Posterior cingulate gyrus (tissue), 11 donors: ENCODE measurements at places on chromosomes 7 and 10.
A peak's percentile ranks its signal among the peaks of the same experiment; 100 is the strongest.

GRCh38 chr10:14873090-14873760, 5.4 kb upstream of the SUV39H2 start:
- DNase-seq = no peak

DNA sequence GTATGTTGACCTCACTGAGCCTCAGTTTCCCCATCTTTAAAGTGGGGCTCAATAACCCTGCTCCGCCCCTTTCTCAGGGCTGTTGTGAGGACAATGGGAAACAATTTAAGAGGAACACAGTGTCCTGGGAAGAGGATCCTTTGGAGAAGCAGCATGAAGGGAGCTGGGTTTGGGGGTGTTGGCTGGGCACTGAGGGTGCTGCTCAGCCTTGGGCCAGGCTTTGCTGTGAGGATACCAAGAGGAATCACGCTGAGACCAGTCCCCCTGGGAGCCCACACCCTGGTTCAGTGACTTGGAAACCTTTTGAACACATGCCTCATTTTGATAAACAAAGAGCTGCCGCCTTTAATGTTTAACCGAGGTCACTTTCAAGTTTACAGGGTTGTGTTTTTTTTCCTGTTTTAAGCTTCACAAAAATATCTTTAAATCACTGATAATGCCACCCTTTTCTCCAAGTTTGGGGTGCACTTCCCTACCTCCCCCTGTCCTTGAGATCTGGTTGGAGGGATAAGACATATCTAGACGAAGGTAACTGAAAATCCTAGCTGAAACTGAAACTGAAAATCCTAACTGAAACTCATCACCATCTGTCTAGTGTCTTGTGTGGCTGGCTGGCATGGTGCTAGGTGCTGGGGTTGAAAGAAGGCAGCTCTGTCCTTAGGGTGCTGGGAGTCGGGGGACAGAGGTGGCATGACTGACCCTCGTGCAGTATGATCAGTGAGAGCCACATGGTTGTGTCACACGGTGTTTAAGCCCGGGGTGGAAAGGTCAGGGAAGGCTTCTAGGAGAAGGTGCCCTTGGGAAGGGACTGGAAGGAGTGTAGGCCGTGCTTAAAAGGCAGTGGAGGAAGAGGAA, 27.7 kb downstream of the ZNF775 start:
- DNase-seq = no peak

- DNase-seq = no peak
These were observed 29.9 kb downstream of the ADRB1 start for GRCh38 chr10:114073395-114074186.

DNA sequence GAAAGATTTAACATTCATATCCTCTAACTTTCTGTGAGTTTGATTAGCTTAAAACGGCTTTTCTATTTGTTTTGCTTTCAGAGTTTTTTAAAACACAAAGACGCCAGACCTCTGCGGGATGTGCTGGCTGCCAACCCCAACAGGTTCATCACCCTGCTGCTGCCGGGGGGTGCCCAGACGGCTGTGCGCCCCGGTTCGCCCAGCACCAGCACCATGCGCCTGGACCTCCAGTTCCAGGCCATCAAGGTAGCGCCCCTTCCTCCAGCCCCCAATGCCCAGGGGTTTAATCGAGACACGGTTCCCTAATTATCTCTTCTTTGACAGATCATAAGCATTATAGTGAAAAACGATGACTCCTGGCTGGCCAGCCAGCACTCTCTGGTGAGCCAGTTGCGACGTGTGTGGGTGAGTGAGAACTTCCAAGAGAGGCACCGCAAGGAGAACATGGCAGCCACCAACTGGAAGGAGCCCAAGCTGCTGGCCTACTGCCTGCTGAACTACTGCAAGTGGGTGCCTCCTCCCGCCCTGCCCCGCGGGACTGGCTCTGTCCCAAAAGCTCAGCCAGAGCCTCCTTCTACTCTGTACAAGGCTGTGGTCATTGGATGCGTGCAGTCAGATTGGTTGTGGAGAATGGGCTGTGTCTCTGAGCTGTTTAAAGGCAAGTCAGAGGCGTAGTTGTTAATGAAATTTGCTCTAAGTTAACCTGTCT, 71.2 kb downstream of the TRRAP start:
- peak; percentile 88 for DNase-seq

GRCh38 chr7:143283381-143283780, 1.4 kb upstream of the TMEM139 start:
- DNase-seq = no peak

DNA sequence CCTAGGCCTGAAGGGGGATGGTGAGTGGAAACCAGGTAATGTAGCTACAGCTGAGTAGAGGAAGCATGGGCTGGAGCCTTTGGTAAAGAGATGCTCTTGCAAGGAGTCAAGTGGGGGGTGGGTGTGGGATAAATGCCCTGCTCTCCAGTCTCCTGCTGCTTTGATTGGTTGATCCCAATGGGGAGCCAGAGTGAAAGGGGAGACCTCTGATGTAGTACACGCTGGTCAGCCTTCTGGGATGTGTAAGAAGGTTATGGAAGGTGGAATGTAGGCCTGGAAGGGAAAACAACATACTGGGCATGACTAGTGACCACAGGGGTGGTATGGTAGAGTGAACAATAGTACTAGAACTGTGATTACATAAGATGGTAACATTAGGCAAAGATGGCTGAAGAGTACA, 44.3 kb downstream of the TET1 start:
- no peak for DNase-seq

- DNase-seq = no peak
These were observed 40.4 kb upstream of the CDCA7L start for GRCh38 chr7:21986096-21986495.

GRCh38 chr7:138223402-138223879, 147.2 kb downstream of the AKR1D1 start:
- no peak for DNase-seq

GRCh38 chr7:102927312-102927933, 14.6 kb downstream of the LRRC17 start:
- no peak for DNase-seq

GRCh38 chr7:92794391-92794790, 42.0 kb downstream of the CDK6 start:
- no peak for DNase-seq

DNA sequence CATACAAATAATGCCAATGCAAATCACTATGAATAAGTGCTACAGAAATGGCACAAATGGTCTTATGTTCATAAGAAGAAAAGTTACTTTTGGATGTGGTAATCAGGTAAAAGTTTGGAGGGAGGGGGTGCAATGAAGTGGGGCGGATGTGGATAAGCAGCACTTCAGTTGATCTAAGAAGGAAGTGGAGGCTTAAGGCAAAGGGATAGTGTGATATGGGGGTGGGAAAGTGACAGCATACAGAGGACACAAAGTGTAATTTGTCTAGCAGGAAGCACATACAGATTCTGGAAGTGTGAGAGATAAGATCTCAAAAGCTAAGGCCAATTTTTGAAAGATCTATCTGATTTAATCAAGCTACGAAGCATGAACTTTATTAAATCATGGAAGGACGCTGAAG, 6.3 kb downstream of the BET1 start:
- no peak for DNase-seq

- DNase-seq = no peak
These were observed 87.7 kb downstream of the ST7 start for GRCh38 chr7:117041007-117041406.

DNA sequence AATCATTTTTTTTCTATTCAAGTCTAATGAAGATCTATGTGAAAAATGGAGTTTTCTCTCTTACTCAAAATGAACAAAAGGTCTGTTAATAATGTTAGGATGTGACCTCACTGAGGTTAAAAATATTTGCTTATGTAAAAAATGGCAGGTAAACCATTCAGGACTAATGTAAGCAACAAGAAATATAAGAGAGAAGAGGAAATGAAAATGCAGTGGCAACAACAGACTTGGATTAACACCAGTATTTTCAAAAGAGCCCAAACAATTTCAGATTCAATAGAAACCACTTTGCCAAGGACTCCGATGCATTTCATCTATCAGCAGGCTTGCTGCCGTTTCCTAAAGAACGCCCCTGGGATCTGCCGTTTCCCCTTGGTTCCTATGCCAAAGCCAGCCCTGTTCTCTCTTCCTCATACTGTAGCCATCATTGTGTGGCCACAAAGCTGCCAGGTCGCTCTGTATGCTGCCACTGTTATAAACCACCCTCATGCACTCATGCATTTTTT, 66.4 kb downstream of the MTURN start:
- no peak for DNase-seq

- DNase-seq = no peak
These were observed 201.5 kb downstream of the LRMDA start for GRCh38 chr10:75632805-75633462.

DNA sequence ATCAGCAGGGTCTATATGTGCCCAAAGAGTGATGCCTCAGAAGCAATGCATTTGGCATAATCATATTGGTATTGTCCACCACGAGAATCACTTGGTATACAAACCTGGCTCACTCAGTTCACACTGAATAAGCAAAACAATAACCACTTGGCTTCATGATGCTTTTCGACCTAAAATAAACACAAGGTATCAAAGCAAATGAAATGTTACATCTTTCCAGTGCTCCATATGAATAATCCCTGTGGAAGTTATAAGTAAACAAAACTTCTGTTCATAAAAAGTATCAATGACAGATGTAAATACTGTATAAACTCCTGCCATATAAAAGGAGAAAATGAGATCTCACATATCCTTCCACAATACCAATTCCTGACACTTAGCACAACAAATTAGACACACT, 29.8 kb upstream of the EBLN1 start:
- no peak for DNase-seq

GRCh38 chr10:91251430-91252056, 31.1 kb downstream of the PCGF5 start:
- DNase-seq = no peak

DNA sequence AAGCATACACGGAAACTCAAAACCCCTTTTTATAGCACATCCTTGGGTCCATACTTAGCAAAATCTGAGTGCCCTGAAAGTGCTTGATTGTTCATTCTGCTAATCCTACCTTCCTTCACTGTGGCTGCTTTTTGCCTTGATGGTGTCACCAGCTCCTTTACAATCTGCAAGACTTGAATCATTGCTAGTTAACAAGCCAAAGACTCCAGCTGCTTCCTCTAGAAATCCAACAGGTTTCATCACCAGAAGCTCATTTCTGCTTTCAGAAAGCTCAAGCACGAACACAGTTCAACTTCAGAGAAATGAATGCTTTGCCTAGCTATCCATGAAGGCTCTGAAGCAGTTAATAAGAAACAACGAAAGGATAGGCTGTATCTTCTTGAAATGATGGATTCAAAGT, 38.0 kb downstream of the USP6NL start:
- DNase-seq = no peak

DNA sequence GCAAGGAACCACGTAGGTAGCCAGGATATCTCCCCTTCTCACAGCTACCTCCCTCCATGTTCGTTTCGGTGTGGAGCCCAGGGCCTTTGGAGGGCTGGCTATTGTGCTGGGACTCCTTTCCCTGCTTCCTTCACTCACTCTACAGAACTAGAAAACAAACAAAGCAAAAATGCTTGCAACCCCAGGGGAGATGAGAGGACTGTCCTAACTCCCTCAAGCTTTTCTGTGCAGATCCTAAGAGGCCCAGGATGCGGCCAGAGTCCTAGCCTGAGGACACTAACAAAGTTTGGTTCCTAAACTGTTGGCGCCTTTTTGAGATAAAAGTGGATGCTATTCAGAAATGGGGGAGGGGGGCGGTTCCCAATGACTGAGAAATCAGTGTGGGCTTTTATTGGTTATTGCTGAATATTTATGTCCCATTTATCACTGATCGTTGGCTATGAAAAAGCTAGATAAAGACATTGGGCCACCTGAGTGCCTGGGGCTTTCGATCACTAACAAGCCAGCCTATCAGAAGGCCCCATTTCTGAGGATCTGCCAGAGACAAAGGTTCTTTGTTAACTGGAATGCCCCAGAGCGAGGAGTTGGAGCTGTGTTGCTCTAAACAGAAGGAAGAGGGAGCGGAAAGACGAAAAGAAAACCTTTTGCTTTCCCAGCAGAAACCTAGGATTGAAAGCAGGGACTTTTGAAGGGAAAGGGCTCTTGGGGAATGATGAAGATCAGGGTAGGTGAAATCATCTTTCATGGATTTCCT, 95.2 kb upstream of the EGR2 start:
- DNase-seq = no peak

GRCh38 chr7:157335236-157335635, 1.6 kb upstream of the DNAJB6 start:
- no peak for DNase-seq
